Occipital lobe (tissue), 3 donors: ENCODE measurements at places on chromosomes 12 and 14. TPM values are rescaled to one million over a fixed set of nuclear protein-coding genes. Genes with fewer than 3 reads are reported as not detected.

Gene TAS2R50
- 12.6 TPM for total RNA-seq

Gene AQP6
- 0.62 TPM for total RNA-seq

Gene OR4Q2
- total RNA-seq = not detected

Gene PRICKLE1
- total RNA-seq = 8.7 TPM

Gene IRAK4
- total RNA-seq = 6.9 TPM

Gene SLCO1B1
- 0.16 TPM for total RNA-seq

Gene SLC25A21
- 0.78 TPM for total RNA-seq

Gene DIO3
- not detected for total RNA-seq
